ENCODE measurements at places on chromosomes 13 and 19.

DNA sequence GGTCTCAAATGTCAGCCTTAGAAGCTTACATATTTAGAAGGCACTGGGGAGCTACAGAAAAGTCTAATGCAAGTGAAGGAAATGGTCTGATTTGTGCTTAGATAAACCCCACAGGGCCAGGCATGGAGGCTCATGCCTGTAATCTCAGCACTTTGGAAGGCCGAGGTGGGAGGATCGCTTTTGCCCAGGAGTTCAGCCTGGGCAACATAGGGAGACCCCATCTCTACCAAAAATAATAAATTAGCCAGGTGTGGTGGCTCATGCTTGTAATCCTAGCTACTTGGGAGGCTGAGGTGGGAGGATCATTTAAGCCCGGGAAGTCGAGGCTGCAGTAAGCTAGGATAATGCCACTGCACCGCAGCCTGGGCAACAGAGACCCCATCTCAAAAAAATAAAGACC lies 2.7 kb upstream of the DLL3 start:
- DNase-seq = no peak

DNA sequence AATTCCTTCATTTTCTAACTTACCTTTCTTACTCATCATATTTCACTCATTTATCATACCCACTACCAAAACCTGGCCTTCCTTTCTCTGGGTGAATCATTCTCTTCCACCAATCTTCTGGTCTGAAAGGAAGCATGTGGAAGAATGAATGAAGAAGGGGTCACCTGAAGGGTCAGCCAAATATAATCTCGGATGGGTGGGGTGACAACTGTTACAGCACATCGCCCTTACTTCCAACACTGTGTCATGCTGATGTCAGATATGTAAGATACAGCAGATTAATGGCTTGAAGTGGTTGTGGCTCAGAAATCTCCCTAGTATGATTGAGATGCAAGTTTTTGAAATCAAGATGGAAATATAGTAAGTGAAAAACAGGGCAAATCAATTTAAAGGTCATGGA lies 401.7 kb upstream of the HTR2A start:
- no peak for DNase-seq

GRCh38 chr13:38384171-38384570 lies 34.5 kb downstream of the UFM1 start:
- no peak for DNase-seq

- DNase-seq = no peak
Observed at GRCh38 chr13:91594061-91594460, 195.6 kb downstream of the GPC5 start.

- no peak for DNase-seq
Observed at GRCh38 chr13:81304121-81304659, 963.3 kb upstream of the SPRY2 start.

Measured in non-pigmented ciliary epithelial cell (primary cell).